Lower lobe of right lung (tissue), 2 donors: ENCODE measurements at places on chromosomes 7 and 10. TPM values are rescaled to one million over a fixed set of nuclear protein-coding genes. Genes with fewer than 3 reads are reported as not detected.

GRCh38 chr7:146575903-146576302 lies 459.3 kb downstream of the CNTNAP2 start:
- H3K27me3 ChIP-seq: no peaks in the 10 kb centered on the region
- DNase-seq: no peak
- no peak overlapping the region for H3K27ac ChIP-seq
- H3K4me1 ChIP-seq: no peaks in the 10 kb centered on the region

DNA sequence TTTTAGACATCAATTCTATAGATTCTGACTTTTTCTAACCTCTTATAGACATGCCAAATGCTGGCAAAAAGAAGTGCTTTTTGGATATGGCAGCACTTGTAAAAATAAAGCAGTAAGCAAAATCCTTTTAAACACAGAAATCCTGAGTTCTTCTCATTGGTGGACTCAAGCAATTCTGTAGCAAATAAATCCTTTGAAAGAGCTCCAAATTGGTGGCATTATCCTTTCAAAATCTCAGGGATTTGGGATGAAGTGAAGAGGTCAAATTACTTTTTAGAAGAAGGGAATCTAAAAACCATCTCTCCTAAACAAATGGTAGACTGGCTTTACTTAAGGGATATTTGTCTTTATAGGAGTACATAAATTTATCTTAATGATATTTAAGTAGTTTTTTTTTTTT lies 17.5 kb upstream of the ASCC1 start:
- peaks cover 17% of the 10 kb centered on the region for H3K4me1 ChIP-seq
- peaks cover 74% of the 10 kb centered on the region for H3K36me3 ChIP-seq

Gene COL28A1
- 2.0 TPM for total RNA-seq

- H3K27me3 ChIP-seq: no peaks in the 10 kb centered on the region
- no peak overlapping the region for H3K4me3 ChIP-seq
- no peaks in the 10 kb centered on the region for H3K36me3 ChIP-seq
- DNase-seq: no peak
- no peak overlapping the region for H3K27ac ChIP-seq
- H3K4me1 ChIP-seq: no peaks in the 10 kb centered on the region
Observed at GRCh38 chr10:6748981-6749635, 169.0 kb upstream of the PRKCQ start.

GRCh38 chr7:68760556-68760955 lies 837.7 kb upstream of the AUTS2 start:
- no peak for DNase-seq
- H3K4me3 ChIP-seq: no peak overlapping the region
- no peaks in the 10 kb centered on the region for H3K27me3 ChIP-seq

GRCh38 chr10:122149561-122150505 lies 121.3 kb upstream of the BTBD16 start:
- H3K27ac ChIP-seq: peak overlapping the region; percentile 39
- H3K4me3 ChIP-seq: no peak overlapping the region
- peaks cover 75% of the 10 kb centered on the region for H3K36me3 ChIP-seq
- no peaks in the 10 kb centered on the region for H3K27me3 ChIP-seq
- DNase-seq: no peak
- peaks cover 39% of the 10 kb centered on the region for H3K4me1 ChIP-seq

- no peaks in the 10 kb centered on the region for H3K27me3 ChIP-seq
- no peak overlapping the region for H3K27ac ChIP-seq
- no peaks in the 10 kb centered on the region for H3K36me3 ChIP-seq
- no peak overlapping the region for H3K4me3 ChIP-seq
- H3K4me1 ChIP-seq: peaks cover 12% of the 10 kb centered on the region
- no peak for DNase-seq
Observed at GRCh38 chr10:78764846-78765430, 303.8 kb upstream of the ZMIZ1 start.

Gene TCAF2
- 6.2 TPM for total RNA-seq

DNA sequence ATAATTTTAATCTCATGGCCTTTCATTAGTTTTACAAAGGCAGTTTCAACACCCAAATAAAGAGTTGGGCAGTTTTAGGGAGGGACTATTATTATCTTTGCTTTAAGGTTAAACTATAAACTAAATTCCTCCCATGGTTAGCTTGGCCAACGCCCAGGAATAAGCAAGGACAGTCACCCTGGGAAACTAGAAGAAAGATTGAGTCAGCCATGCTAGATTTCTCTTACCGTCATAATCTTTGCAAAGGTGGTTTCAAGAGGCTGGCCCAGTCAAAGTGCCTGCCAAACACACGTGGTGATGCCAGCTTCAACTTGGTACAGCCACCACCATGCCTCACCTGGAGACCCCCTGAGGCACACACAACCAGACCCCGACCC lies 317.4 kb upstream of the SP8 start:
- DNase-seq: no peak
- no peak overlapping the region for H3K4me3 ChIP-seq
- no peaks in the 10 kb centered on the region for H3K36me3 ChIP-seq
- no peaks in the 10 kb centered on the region for H3K4me1 ChIP-seq
- H3K27ac ChIP-seq: no peak overlapping the region
- H3K27me3 ChIP-seq: no peaks in the 10 kb centered on the region

Gene RNF32
- 3.0 TPM for total RNA-seq

DNA sequence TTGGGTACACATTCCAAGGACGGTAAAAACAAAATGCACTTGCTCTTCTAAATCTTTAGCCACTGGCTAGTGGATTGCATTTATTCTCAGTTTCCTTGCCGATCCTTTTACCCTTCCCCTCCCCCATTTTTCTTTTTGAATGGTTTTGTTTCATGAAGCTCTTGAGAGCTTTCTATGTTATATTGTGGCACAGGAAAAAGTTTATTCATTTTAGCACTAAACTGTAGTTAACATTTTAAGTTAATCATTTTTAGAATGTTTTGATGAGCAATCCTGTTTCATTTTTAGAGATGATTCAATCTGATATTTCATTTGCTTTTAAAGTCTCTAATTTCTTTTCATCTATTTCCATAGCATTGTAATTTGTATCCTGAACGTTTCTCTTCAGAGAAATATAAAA lies 24.0 kb downstream of the ZEB1 start:
- no peaks in the 10 kb centered on the region for H3K36me3 ChIP-seq
- H3K27ac ChIP-seq: no peak overlapping the region
- H3K4me3 ChIP-seq: no peak overlapping the region
- H3K4me1 ChIP-seq: peaks cover 13% of the 10 kb centered on the region

Gene ASIC3
- 3.7 TPM for total RNA-seq

Gene KNDC1
- 10.3 TPM for total RNA-seq

Gene BHLHA15
- 1.2 TPM for total RNA-seq

Gene PRLHR
- not detected for total RNA-seq

Gene NCAPG2
- total RNA-seq: 10.0 TPM

- no peaks in the 10 kb centered on the region for H3K27me3 ChIP-seq
- no peaks in the 10 kb centered on the region for H3K36me3 ChIP-seq
- no peak overlapping the region for H3K4me3 ChIP-seq
Observed at GRCh38 chr7:158054081-158054480, 533.5 kb downstream of the PTPRN2 start.

DNA sequence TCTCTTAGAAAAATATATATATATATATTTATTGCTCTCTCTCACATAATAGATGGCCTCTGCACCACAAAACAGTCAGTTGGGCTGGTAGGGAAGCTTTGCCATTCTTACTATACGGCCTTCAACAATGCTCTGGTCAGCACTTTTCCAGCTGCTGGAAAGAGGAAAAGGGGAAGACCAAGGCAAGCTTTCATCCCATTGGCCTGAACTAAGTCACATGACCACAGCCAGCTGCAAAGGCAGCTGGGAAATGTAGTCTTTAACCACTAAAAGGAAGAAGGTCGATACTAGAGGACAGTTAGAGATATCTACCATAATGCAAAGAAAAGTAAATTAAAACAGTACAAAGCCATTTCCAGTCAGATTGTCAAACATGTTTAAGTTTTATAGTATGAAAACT lies 58.4 kb upstream of the MACROH2A2 start:
- H3K4me3 ChIP-seq: no peak overlapping the region
- no peaks in the 10 kb centered on the region for H3K36me3 ChIP-seq
- no peaks in the 10 kb centered on the region for H3K27me3 ChIP-seq
- H3K27ac ChIP-seq: no peak overlapping the region
- DNase-seq: no peak
- no peaks in the 10 kb centered on the region for H3K4me1 ChIP-seq

DNA sequence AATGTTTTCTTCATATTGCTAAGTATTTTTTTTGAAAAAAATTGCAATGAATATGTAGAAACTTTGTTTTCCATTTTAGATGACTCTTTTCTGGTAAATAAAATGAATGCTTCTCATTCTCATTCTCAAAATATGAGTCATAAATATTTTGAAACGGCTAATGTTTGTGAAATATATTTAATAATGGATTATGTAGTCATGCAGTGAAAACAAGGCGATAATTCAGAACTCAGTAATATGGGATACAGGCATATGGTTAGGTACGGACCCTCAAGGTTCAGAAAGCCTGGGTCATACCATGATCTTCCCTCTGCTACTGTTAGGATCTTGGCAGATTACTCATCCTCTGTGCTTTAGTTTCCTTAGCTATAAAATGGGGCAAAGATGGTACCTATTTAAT lies 46.2 kb upstream of the SLC39A12 start:
- peaks cover 5% of the 10 kb centered on the region for H3K36me3 ChIP-seq
- H3K4me3 ChIP-seq: no peak overlapping the region
- H3K27me3 ChIP-seq: no peaks in the 10 kb centered on the region
- DNase-seq: no peak

- peaks cover 5% of the 10 kb centered on the region for H3K27me3 ChIP-seq
- H3K36me3 ChIP-seq: no peaks in the 10 kb centered on the region
- no peaks in the 10 kb centered on the region for H3K4me1 ChIP-seq
- H3K27ac ChIP-seq: no peak overlapping the region
- no peak overlapping the region for H3K4me3 ChIP-seq
Observed at GRCh38 chr10:123614888-123615287, 51.3 kb upstream of the GPR26 start.

Gene KCNMA1
- 41.3 TPM for total RNA-seq

- no peaks in the 10 kb centered on the region for H3K27me3 ChIP-seq
- DNase-seq: no peak
- H3K4me1 ChIP-seq: peaks cover 7% of the 10 kb centered on the region
- no peaks in the 10 kb centered on the region for H3K36me3 ChIP-seq
- H3K4me3 ChIP-seq: no peak overlapping the region
- no peak overlapping the region for H3K27ac ChIP-seq
Observed at GRCh38 chr10:58590152-58590840, 77.6 kb downstream of the BICC1 start.

DNA sequence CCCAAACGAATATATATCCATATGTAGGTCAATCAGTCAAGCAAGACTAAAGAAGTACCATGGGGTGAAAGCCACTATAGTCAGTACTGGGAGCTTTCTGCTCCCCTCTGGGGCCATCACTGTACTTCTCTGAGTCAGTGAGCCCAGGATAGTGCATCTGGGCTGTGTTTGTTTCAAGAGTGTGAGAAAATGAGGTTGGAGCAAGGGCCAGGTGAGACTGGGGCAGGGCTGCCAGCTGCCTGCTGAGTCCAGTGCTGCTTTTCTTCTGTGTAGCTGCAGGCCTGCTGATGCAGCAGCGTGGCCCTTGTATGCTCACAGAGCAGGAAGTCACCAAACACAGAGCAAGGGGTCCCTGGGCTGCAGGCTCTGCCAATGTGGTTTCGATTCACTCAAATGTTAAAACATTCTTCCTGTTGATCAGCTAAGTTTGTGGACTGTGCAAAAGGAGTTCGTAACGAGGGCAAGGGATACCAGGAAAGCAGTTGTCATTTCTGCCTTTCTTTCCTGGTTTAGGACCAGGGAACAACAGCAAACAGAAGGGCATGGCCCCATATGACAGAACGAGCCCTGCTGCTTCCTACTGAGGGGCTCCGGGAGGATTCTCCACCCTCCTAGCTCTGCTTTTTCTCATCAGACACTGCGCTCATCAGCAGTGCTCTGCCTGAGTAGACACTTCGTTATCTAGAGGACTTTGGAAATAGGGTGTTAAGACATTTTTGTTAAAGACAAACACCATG lies 65.4 kb upstream of the TNS3 start:
- no peaks in the 10 kb centered on the region for H3K27me3 ChIP-seq
- no peak overlapping the region for H3K27ac ChIP-seq
- no peak overlapping the region for H3K4me3 ChIP-seq
- H3K4me1 ChIP-seq: peaks cover 20% of the 10 kb centered on the region

DNA sequence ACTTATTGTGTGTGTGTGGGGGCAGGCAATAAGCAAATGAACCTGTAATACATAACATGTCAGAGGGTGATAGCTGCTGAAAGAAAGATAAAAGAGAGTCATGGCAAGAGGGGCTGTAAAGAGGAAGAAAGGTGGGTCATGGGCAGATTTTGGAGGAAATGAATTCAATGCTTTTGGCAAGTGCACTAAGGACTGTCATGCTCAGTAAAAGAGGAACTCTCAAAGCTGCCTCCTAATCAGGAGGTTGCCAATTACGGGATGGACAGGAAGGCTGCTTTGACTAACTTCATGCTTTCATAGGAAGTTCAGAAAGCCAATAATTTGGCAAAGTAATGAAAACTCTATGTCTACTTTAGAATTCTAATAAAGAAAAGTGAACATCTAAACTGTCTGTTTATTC lies 401.2 kb downstream of the SH2D4B start:
- H3K27me3 ChIP-seq: no peaks in the 10 kb centered on the region
- H3K4me1 ChIP-seq: no peaks in the 10 kb centered on the region
- H3K27ac ChIP-seq: no peak overlapping the region
- no peak overlapping the region for H3K4me3 ChIP-seq
- no peak for DNase-seq
- no peaks in the 10 kb centered on the region for H3K36me3 ChIP-seq

Gene MSMB
- total RNA-seq: 5.3 TPM

Gene CC2D2B
- total RNA-seq: 1.6 TPM

DNA sequence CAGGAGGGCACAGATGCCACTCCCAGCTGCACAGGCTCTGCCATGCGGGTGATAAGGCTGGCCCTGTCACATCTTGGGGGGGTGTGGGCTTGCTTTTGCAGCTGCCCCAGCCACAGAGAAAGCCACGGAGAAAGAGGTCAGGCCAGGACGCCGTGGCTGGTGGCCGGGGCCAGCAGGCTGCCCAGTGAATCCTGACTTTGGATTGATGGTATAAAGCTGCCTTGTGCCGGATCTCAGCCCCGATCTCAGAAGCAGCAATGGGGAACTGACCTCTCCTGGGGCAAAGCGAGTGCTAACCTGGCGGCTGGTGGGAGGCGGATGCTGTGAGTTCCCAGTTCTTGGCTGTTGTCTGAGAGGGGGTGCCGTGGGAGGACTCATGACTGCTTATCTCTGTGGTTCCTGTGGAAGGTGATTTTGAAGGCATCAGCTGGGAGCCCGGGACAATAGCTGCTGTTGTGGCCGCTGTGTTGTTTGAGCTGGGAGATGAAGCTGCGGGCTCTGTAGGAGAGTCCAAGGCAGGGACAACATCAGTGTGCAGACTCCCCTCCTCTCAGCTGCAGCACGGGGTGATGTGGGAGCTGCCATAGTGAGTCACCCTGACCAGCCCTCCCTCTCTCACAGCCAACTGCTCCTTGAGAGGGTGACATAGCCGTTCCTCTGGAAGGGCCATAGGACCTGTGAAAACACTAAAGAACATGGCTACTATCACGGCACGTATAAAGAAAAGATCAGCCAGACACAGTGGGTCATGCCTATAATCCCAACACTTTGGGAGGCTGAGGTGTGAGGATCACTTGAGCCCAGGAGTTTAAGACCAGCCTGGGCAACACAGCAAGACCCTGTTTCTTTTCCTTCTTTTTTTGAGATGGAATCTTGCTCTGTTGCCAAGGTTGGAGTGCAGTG lies 17.0 kb downstream of the IL15RA start:
- no peaks in the 10 kb centered on the region for H3K27me3 ChIP-seq
- DNase-seq: peak; percentile 27
- no peak overlapping the region for H3K27ac ChIP-seq
- peaks cover 85% of the 10 kb centered on the region for H3K36me3 ChIP-seq
- no peaks in the 10 kb centered on the region for H3K4me1 ChIP-seq
- H3K4me3 ChIP-seq: no peak overlapping the region

Gene C7orf33
- not detected for total RNA-seq
